HL-60 (cell line): ENCODE measurements at places on chromosomes 6 and 20.

- no peak for DNase-seq
Observed at GRCh38 chr6:99507648-99508047, 7.6 kb downstream of the USP45 start.

- no peak for DNase-seq
Observed at GRCh38 chr6:149395185-149395584, 4.9 kb upstream of the SUMO4 start.

DNA sequence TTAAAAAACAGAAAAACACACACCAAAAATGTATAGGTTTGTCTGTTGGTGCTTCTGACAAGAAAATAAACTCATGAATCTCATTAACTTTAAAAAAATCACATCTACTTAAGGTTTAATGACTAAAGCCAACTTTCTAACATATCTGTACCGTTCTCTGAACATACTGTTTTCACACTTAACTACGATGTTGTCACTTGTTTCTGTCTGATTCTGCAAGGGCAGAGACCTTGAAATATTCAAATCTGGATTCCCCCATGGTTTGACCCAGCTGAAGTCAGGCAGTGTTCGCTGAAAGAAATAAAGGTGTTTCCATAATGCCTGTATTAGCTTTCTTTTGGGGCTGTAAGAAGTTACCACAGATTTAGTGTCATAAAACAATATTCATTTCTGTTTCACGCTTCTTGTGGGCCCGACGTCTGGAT, 2.7 kb upstream of the ASXL1 start:
- no peak for DNase-seq

DNA sequence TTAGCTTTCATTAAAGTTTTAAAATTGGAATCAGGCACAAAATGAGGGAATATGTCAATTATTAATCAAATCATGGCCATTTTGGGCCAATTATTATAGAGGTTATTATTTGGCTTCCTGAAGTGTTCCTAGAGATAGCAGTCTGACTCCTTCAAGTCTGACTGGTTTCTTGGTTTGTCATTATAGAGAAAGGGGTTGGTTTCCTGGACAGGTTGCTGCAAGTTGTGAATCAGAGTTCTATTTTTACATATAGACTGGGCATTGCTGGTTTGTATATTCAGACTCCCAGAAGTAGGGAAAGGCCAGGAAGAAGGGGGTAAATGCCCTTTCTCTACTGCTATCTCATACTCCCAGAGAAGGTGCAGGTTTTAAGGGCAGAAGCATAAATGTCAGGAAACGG, 121.4 kb upstream of the CEP162 start:
- DNase-seq: no peak

DNA sequence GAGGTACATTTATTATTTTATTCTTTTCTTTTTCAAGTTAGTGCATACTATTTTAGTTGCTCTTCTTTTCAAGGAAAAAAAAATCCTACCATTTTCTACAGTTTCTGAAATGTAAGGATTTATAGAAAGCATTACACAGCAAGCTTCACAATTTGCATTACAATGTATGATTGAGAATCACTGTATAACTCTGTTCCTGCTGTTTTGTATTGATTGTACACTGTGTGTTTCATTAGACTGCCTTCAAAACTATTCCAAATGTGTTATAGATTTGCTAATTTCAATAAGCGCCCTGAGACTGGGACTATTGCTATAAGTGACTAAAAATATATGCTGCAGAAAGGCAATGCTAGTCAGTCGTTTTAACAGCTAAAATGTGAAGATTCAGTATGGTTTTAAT, 479.7 kb upstream of the EYS start:
- no peak for DNase-seq

- DNase-seq: no peak
Observed at GRCh38 chr6:150068720-150069648, at the start of gene ULBP3. ULBP3 (minus strand) TSS chr6:150069121; CDS start chr6:150069066, 55 bp downstream.

DNA sequence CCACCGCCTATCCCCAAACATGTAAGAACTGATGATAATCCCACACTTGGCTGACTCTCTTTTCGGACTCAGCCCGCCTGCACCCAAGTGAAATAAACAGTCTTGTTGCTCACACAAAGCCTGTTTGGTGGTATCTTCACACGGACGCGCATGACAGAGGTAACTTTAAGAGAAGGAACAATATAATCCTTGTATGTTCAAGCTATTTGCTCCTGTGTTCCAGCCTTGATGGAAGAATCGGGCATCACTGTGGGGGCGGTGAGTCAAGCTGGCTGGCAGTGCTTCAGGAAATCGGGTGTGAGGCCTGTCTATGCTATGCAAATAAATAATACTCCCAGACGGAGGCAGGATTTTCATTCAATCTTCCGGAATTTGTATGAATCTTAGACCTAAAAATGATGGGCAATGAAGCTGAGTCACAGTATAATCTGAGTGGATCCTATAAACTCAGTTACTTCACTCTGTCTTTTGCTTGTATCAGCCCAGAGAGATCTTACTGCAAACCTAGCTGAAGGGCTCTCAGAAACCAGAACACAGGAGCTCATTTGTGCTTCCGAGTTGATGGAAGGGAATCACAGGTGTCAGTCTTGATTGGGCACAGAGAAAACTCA, 45.2 kb upstream of the NT5E start:
- DNase-seq: no peak

GRCh38 chr20:45229264-45230056, 8.3 kb downstream of the SEMG2 start:
- DNase-seq: peak; percentile 33

- no peak for DNase-seq
Observed at GRCh38 chr6:158812611-158813010, 6.6 kb downstream of the EZR start.

GRCh38 chr6:89339565-89339964, 13.0 kb downstream of the UBE2J1 start:
- no peak for DNase-seq

- DNase-seq: no peak
Observed at GRCh38 chr6:8159966-8160365, 57.6 kb upstream of the EEF1E1 start.

GRCh38 chr6:6545616-6546317, 42.8 kb upstream of the LY86 start:
- DNase-seq: no peak

GRCh38 chr6:133184798-133185372, 56.3 kb upstream of the EYA4 start:
- DNase-seq: no peak
